ENCODE measurements at places on chromosomes 4 and X.
A peak's percentile ranks its signal among the peaks of the same experiment; 100 is the strongest.

- ATAC-seq = no peak
Measured at GRCh38 chr4:28106155-28106554, 1245.5 kb downstream of the STIM2 start.

DNA sequence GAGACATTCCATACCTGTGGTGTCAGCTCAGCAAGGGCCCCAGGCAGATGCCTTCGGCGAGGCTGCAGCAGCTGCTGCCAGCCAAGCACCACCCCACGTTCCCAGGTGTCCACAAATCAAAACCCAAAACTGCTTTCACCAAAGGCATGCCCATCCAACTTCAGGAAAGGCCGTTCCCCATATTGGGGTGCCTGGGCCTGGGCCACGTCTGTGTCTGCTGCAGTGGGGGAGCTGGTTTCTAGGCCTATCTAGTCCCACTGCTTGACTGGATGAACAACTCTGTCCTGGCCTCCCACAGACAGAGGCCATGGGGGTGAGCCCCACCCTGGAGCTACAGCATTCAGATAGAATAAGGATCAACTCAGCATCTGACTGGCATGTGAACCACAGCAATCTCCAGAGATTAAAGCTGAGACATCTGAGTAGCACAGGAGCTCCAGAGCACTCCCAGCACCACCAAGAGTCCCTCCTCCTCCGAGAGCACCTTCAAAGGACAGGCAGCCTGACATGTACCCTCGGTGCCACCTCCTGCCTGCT, 37.0 kb downstream of the NAT8L start:
- no peak for ATAC-seq

DNA sequence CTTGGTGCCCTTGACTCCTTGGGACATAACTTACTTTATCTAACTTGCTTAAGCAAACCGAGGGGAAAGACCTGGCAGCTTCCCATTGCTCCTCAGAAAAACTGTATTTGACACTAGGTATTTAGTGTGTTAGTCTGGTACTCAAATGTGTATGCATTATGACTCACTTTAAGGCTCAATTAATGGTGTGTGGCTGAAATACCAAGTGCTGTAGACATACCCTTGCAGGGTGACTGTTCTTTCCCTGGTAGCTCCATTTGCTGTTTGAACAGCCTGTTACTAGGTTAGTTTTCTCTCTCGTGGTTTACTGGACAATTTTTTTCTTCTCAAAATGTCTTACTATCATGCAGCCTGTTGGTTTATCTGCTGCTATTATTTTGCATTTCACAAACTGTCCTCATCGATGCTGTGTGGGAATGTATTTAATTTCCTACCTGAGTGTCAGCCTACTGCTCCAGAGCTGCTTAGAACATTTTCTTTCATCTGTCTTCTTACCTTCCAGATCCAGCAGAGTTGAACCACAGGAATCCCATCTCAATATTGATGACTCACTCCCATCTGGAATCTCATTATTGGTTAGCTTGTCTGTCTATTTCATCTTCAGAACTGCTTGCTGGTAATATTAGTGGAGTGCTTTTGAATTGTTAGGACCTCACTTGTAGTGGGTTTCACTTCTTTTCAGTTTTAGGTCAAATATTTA, 158.0 kb upstream of the FAT1 start:
- ATAC-seq = peak; percentile 63

DNA sequence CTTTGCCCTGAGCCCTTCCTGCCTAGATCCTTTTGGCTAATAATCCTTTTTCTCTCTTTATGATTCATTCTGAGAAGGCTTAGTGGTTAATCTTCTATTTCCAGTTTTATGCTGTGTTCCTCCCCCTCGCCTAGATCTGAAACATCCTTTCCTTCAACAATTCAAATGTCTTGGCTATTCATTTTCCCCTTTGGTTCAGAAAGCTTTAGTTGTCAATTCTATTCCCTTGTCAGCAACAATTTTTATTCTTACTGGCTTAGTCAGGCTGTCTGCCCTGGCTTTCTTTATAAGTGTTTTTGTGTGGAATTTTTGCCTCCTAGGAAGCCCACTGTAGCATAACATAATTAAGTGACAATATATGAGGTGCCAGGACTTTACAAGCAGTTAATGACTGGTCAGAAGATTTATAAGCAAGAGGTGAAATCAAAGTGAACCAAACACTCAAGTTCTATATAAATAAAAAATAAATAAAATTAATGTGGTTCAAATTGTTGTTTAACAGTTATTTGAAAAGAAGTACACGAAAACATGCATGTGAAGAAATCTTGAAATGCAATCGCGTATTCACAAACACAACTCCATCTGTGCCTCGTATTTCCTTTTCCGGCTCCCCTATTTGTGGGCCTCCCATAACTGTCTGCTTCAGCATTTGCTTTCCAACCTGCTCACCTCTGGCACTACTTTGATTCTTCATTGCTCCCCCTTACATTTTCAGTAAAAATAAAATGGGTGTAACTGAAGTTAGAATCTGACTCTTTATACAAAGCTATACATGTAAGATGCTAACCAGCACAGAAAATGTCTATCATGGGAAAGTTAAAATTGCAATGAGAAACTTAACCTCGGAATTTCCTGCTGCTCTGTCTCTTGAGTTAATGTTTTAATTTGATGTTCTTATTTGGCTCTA, 235.4 kb downstream of the SPRY1 start:
- peak; percentile 39 for ATAC-seq

DNA sequence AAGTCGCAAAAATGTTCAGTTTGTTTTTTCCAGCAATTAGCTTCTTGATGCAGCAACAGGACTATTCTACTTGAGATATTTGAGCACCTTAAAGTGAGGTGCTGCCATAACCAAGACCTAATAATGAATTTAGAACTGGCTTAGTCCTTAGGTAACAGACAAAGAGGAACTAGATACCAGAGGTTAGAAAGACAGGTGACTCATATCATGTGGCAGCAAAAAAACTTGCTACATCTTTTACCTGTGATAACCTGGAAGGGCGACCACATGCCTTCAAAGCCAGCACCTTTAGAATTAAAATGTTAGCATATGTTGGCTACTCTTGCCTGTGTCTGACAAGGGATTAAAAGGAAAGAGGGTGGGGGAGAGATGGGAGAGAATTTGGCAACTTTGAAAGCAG, 90.4 kb downstream of the ARHGAP6 start:
- no peak for ATAC-seq

DNA sequence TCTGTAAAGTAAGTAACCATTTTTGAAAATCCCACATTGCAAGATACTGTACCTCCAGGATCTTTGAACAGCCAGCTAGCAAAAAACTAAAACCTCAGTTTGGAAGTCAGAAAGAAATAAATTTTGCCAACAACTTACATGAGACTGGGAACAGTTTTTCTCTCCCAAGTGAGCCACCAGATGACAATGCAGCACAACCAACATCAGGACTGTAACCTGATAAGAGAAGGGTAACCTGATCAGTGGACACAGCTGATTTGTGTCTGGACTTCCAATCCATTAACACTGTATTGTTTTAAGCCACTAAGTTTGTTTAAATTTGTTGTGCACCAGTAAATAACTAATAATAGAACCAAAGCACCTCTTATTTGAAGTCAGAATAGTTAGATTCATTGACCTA, 923.3 kb downstream of the FAT4 start:
- ATAC-seq = no peak

GRCh38 chr4:20490734-20491133, 209.5 kb upstream of the PACRGL start:
- ATAC-seq = no peak

- no peak for ATAC-seq
Measured at GRCh38 chrX:154441984-154442707, 1.8 kb upstream of the FAM50A start.

GRCh38 chr4:55635282-55635681, 816 bp downstream of the NMU start:
- ATAC-seq = peak; percentile 21

GRCh38 chrX:44903107-44903506, 30.1 kb downstream of the KDM6A start:
- no peak for ATAC-seq

DNA sequence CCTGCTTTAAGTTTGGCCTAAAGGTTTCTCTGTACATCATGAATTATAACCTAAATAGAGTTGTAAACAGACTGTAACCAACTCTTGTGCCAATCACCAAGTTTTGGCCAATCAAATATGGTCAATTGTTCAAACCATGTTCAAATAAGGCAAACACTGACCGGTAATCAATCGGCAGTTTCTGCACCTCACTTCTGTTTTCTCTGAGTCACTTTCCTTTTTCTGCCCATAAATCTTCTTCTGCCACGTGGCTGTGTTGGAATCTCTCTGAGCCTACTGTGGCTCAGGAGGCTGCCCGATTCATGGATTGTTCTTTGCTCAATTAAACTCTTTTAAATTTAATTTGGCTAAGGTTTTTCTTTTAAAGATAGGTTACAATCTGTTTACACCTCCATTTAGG, 16.5 kb upstream of the ENPP6 start:
- no peak for ATAC-seq

GRCh38 chr4:83247415-83248357, 36.9 kb downstream of the COQ2 start:
- ATAC-seq = no peak

DNA sequence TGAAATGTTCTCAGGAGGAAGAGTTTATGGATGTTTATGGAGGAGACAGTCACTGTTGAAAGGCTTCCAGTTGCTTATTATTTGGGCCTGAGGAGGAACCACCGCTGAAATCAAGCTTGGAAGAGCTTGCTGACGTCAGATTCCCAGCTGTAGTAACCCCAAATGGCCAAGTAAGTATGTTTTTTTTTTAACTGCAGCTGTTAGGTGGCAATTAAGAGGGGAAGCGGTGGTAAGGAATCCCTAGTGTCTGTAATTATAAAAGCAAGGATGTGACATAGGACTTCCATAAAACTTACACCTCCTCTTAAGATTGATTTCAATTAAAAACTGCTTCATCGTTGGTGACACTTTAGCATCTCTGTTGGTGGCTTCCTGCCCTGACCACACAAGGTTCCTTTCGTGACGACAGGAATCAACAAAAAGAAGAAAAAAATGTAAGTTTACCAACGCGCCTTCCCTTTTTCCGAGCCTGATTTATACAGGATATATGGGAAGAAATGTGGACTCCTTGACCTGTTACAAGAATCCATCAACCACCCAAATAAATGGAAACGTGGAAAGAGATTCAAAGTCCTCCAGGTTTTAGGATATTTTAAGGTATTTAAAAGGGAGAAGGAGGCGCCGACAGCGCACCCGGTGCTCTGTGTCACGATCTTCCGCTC, 884 bp downstream of the RELL1 start:
- no peak for ATAC-seq

DNA sequence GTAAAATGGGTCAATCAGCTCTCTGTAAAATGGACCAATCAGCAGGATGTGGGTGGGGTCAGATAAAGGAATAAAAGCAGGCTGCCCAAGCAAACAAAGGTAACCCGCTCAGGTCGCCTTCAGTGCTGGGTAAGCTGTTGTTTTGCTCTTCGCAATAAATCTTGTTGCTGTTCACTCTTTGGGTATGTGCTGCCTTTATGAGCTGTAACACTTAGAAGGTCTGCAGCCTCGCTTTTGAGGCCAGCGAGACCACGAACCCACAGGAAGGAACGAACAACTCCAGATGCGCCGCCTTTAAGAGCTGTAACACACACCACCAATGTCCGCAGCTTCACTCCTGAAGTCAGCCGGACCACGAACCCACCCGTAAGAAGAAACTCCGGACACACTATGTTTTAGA, 11.5 kb upstream of the CAMK2D start:
- no peak for ATAC-seq

GRCh38 chr4:83558680-83559079, 22.8 kb downstream of the GPAT3 start:
- no peak for ATAC-seq

DNA sequence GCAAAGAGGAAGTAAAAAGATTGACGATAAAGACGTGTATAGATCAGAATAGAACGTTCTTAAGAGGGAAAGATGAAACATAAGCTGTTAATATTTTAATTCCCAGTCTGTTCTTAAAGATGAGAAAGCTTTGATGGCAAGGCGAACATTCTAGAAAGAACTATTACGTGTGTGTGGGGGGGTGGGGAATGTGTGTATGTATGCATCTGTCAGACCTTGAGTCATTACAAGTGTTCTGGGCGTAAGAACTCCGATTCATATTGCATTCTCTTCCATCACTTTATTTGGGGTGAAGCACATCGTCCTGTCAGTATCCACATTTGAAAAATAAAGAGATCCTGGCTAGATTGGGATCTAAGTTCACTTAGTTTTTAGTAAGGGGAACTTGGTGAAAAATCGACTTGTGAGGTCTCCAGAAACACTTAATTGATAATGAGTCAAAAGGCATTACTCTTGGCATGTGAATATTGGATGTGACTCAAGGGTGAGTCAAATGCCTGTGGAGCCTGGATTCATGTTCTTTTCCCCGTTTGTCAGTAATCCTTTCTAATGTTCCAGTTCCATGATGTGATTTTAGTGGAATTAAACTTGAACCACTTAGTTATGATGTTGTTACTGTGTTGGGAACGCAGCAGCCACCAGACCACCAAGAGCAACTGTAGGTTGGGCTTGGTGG, 3.1 kb downstream of the SMS start:
- ATAC-seq = no peak

GRCh38 chr4:119942806-119943205, 123.8 kb downstream of the MAD2L1 start:
- ATAC-seq = no peak

DNA sequence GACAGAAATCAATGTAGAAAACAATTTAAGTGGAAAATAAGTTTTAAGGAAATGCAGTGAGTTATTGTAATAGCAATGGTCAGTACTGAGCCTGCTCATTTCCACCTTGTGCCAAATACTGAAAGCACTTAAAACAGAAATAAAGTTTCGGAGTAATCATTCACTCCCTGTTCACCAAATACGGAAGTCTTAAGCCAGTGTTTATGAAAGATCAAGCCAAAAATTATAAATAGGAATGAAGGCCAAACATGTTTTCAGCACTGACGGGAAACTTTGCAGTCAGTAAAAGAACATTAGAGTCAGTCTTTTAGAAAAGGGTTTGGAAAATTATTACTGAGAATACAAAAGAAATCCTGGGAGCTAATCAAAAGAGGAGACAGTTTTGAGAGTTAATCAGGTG, 178.6 kb downstream of the DMD start:
- ATAC-seq = no peak

DNA sequence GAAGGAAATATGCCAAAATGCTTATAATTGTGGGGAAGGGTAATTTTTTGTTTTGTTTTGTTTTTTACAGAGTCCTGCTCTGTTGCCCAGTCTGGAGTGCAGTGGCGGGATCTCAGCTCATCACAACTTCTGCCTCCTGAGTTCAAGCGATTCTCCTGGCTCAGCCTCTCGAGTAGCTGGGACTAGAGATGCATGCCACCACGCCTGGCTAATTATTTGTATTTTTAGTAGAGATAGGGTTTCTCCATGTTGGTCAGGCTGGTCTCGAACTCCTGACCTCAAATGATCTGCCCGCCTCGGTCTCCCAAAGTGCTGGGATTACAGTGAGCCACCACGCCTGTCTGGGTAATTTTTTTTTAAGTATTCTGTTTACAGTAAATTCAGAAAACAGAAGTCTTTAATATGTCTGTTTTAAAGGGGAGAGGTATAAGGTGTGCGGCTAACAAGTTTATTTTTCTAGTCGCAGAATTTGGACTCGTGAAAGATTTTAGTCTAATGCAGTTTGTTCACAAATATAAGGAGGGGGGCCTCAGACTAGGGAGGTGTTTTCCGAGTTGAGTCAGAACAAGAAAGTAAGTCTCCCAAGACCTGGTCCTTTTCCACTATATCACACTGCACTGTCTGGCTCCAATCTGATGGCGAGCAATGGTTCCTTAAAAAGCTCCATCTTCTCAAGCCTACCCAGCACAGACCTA, 1.5 kb downstream of the ACSL1 start:
- ATAC-seq = no peak
